ENCODE measurements at places on chromosomes 16 and 17.

DNA sequence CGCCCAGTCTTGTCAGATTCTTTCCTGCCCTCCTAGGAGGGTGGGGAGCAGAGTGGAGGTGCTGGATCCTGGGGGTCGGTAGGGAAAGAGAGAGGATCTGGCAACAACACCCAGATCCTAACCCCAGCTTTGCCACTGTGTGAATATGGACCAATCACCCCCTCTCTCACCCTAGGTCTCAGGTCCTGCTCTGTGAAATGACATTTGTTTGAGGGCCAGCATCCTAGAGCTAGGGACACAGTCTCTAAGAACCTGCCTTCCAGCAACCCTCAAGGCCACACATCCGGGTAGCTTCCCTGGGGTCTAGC is 28.4 kb upstream of the MAP3K14 start:
- no peak for DNase-seq

GRCh38 chr17:9760266-9760665 is 31.1 kb downstream of the DHRS7C start:
- no peak for DNase-seq

GRCh38 chr16:57739756-57740422 is 4.3 kb downstream of the KATNB1 start:
- DNase-seq, result no peak

DNA sequence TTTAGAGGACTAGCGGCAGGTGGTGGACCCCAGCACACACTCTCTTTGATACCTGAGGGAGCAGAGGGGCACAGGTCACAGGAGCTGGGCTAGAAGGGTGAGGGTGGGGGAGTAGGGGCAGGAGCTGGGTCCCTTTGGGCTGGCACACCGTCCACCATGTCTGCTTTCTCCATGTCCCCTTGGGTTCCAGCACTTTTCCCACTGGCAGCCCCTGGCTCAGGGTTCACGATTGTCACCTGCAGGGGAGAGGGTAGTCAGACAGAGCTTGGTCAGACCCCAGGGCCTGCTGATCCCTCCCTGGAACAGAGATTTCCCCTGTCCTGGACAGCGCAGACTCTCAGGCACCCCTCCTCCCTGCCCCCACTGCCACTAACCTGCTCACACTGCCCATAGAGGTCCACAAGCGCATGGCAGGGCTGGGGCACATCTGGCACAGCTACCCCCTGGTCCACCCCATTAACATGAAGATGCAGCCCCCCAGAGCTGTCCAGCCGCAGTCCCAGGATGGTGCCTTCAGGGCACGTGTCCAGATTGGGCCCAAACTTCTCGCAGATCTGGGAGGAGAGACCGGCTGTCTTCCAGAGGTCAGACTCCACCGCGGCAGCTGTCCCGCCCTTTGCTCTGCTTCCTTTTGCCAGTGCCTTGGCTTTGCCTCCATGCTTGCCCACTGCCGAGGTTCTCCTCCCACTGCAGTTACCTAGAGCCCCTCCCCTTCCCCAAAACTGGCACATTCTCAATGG is 3.1 kb upstream of the GPS2 start:
- no peak for DNase-seq

- DNase-seq, result no peak
Measured at GRCh38 chr16:81869326-81869725, 90.2 kb downstream of the PLCG2 start.

Data from stimulated activated CD8-positive, alpha-beta memory T cell treated with anti-CD3 and anti-CD28 coated beads, Interleukin-15, amount 100 ng/mL, for 24 hours (primary cell).